ENCODE measurements at places on chromosomes 2 and 18. TPM values are rescaled to one million over a fixed set of nuclear protein-coding genes. Genes with fewer than 3 reads are reported as not detected.
A peak's percentile ranks its signal among the peaks of the same experiment; 100 is the strongest.

- H3K36me3 ChIP-seq = no peaks in the 10 kb centered on the region
- H3K4me1 ChIP-seq = no peaks in the 10 kb centered on the region
- no peaks in the 10 kb centered on the region for H3K27me3 ChIP-seq
- no peak overlapping the region for H3K4me3 ChIP-seq
Observed at GRCh38 chr2:51960281-51960680, 928.3 kb upstream of the NRXN1 start.

DNA sequence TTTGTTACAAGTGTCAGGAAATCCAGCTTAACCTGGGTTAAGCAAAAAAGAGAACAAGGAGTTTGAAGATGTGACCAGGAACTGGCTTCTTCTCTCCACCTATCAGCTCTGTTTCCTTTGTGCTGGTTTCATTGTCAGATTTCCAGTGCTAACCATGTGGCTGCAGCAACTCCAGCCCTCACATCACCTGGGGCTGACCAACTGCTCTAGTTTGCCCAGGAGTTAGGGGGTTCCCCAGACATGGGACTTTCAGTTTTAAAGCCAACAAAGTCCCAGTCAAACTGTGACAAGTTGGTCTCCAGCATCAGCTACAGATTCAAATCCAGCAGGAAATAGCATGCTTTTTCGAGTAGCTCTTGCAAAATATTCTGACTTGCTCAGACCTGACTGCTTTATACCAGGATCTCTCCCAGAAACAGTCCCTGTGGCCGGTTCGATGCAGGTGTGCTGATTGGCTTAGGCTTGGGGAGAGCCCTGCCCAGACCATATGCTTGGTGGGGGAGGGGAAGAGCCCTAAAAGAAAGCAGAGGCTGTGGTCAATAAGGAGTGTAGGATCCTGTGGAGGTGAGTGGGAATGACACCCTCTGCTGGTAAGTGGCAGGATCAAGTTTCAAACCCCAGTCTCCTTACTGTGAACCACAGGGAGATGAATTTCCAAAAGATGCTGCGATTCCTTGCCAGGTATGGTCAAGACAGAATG lies 49.5 kb downstream of the KCNE4 start:
- H3K36me3 ChIP-seq = no peaks in the 10 kb centered on the region
- H3K4me1 ChIP-seq = no peaks in the 10 kb centered on the region
- H3K4me3 ChIP-seq = no peak overlapping the region
- no peak overlapping the region for H3K27ac ChIP-seq
- DNase-seq = no peak

DNA sequence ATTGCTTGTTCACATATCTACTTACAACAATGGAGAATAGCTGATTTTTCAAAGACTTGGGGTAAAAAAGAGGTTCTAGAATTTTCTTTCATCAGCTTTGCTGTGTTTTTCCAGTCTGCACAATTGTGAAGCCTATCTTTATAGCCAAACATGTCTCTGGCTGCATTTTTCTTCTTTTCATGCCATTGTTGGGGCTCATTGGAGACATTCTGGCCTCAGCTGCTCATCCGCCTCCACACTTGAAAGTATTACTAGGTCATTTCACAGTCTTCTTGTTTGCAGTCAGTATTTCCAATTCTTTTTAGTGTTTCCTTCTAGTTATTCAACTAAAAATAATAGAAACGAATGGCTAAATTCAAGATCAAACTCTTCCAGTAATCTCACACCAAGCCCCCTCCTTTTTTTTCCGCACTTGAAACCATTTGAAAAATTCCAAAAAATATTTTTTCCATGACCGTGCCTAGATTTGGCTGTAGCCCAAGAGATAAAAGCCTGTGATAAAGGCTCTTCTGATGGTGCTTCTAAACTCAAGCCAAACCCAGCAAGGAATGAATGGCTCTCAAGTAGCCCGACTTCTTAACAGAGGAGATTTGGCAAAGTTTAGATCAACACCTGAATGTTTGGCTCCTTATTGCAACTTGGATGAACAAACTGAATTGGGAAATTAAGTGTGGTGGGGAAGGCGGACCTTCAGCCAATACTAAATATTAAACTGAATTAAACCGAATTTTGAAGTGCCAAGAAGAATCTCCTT lies 103.4 kb downstream of the NRP2 start:
- no peaks in the 10 kb centered on the region for H3K27me3 ChIP-seq
- H3K4me1 ChIP-seq = peaks cover 23% of the 10 kb centered on the region
- DNase-seq = no peak
- H3K4me3 ChIP-seq = no peak overlapping the region
- no peaks in the 10 kb centered on the region for H3K36me3 ChIP-seq

DNA sequence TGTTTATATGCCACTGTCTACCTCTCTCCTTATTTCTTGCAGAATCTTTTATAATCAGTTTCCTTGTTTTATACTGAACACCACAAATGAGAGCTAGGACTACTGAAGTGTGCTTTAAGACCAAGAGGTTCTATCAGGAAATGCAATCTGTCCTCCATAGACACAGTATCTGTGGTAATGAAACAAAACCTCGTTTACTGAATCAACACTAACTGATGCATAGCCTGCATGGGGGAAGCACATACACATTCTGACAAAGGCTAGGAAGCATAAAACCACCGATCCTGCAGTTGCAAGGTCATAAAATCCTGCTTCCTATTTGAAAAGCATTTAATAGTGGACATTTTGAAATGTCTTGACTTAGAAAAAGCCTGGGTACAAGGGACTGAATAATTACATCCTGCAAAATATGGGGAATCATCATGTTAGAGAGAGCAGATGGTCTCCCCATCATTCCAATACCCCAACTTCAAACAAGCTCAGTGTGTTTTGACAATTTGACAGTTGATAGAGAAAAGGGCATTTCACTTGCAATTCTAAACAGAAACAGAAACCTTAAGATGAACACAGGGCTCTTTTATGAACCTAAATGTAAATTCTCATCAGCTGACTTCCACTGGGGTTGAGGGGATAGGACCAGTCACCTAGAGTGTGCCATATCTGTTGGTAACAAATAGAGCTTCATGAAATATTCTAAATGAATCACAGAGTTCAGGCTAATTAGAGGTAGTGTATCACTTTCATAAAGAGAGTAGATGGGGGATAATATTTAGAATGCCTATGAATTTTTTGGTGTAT lies 1845.6 kb upstream of the PIK3C3 start:
- H3K4me3 ChIP-seq = no peak overlapping the region
- no peaks in the 10 kb centered on the region for H3K27me3 ChIP-seq
- DNase-seq = no peak
- no peaks in the 10 kb centered on the region for H3K36me3 ChIP-seq
- no peak overlapping the region for H3K27ac ChIP-seq

- H3K4me1 ChIP-seq = peaks cover 39% of the 10 kb centered on the region
- peak; percentile 54 for DNase-seq
- no peaks in the 10 kb centered on the region for H3K27me3 ChIP-seq
- H3K27ac ChIP-seq = no peak overlapping the region
Observed at GRCh38 chr2:231397011-231397927, 1.8 kb downstream of the B3GNT7 start.

DNA sequence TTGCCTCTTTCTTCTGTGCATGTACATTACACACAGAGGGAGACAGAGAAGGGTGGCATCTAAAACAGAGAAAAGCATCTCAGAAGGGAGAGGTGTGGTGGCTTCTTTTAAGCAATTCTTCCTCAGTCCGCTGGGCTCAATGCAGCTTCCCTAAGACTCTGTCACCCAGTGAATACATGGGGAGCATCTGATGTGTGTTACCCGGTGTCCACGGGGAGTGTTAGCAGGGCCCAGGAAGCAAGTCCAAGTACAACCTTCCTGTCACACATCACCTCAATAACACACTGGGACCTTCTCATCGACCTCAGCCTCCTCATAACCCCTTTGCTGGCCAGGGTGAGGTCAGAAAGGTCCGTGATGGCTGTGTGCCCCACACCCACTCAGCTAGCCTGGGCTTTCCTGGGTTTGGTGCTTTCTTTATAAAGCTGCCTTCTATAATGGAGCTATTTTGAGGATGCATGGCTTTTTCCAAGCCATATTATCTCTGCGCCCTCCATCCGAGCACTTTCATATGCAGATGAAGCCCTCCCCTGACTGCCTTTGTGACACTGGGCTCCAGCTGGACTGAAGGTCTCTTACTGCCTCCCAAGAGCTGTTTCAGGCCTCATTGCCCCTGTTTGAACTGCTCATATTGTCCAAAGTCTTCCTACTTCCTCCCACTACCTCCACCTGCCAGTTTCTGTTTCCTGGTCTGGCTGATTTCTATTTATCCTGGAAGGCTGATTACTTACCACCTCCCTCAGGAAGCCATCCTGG lies 21.4 kb downstream of the TNFRSF11A start:
- no peaks in the 10 kb centered on the region for H3K4me1 ChIP-seq
- H3K27ac ChIP-seq = no peak overlapping the region
- H3K27me3 ChIP-seq = no peaks in the 10 kb centered on the region
- DNase-seq = no peak

GRCh38 chr2:163556511-163556910 lies 179.3 kb downstream of the FIGN start:
- no peaks in the 10 kb centered on the region for H3K27me3 ChIP-seq
- DNase-seq = no peak
- no peaks in the 10 kb centered on the region for H3K36me3 ChIP-seq
- no peak overlapping the region for H3K4me3 ChIP-seq
- H3K4me1 ChIP-seq = peaks cover 6% of the 10 kb centered on the region
- H3K27ac ChIP-seq = no peak overlapping the region

DNA sequence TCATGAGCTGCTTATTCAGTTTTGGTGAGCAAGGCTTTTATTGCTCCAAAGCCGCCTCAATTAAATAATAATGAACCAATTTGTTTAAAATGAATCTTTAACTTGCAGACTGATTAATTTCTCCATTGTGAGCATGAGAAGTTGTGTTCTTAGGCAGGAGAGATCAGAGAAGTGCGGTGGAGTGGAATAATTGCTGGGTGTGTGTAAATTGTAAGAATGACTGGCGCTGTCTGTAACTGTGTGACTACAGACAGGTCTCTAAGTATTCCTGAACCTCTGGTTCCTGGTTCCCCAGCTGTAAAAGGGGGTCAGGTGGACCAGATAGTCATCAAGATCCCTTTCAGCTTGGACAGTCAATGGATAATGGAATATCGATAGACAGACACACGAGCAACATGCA lies 98.0 kb upstream of the EFEMP1 start:
- no peaks in the 10 kb centered on the region for H3K36me3 ChIP-seq
- H3K4me3 ChIP-seq = no peak overlapping the region
- H3K27me3 ChIP-seq = no peaks in the 10 kb centered on the region
- DNase-seq = no peak
- no peaks in the 10 kb centered on the region for H3K4me1 ChIP-seq
- H3K27ac ChIP-seq = no peak overlapping the region

DNA sequence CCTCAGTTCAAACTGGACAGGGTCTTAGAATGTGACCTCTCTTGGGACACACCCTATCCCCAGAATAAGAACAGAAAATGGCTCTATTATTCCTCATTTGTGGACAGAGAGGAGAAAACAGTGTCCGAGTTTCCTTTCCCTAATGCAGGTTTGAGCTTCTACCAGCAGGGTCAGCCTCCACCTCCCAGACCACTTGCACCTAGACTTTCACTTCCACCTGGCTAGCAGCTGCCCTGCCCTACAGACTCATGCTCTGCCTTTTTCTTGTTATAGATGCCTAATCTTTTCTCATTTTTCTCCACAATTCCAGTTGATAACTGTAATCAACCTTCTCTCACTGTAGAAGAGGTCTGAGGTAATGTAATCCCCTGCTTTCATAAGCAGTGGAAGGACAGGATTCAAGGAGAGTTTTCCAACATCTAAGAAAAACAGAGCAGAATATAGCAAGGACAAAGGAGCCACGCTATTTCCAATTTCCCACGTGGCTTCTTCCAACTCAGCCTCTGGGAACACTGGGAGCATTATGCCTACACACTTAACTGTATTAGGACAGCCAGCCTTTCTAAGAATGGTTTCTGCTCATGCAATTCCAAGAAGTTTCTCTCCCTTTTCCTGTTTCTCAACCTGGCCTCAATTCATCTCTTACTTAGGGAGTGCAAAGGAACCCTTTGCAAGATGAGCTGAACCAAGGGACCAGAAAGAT lies 239.8 kb downstream of the BCL11A start:
- no peak overlapping the region for H3K4me3 ChIP-seq
- no peak overlapping the region for H3K27ac ChIP-seq
- peaks cover 7% of the 10 kb centered on the region for H3K4me1 ChIP-seq
- DNase-seq = no peak
- no peaks in the 10 kb centered on the region for H3K36me3 ChIP-seq

- no peak for DNase-seq
- no peak overlapping the region for H3K27ac ChIP-seq
- H3K36me3 ChIP-seq = no peaks in the 10 kb centered on the region
- H3K4me1 ChIP-seq = no peaks in the 10 kb centered on the region
- no peaks in the 10 kb centered on the region for H3K27me3 ChIP-seq
Observed at GRCh38 chr2:33225350-33225749, 251.1 kb upstream of the RASGRP3 start.

DNA sequence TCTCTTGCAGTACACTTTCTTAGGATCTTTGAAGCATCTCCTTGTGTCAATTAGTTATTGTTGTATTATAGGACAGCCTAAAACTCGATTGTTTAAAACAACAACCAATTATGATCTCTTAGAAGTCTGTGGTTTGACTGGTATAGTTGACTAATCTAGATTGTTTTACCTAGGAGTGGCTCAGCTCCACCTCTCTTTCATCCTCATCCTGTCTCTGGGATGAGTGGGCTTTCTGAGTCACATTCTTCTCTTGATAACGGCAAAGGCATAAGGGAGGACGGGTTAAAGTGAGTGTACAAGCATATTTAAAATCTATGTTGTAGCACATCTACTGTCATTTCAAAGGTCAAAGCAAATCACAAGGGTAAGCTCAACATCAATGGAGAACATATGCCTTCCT lies 102.3 kb upstream of the GULP1 start:
- H3K27ac ChIP-seq = no peak overlapping the region
- no peak for DNase-seq
- H3K27me3 ChIP-seq = no peaks in the 10 kb centered on the region
- no peaks in the 10 kb centered on the region for H3K4me1 ChIP-seq

GRCh38 chr2:65292461-65293011 lies 64.9 kb downstream of the ACTR2 start:
- H3K4me1 ChIP-seq = no peaks in the 10 kb centered on the region
- H3K27me3 ChIP-seq = no peaks in the 10 kb centered on the region
- H3K4me3 ChIP-seq = no peak overlapping the region
- H3K27ac ChIP-seq = no peak overlapping the region
- no peak for DNase-seq

GRCh38 chr2:200125444-200126284 lies 170.3 kb downstream of the MAIP1 start:
- no peaks in the 10 kb centered on the region for H3K27me3 ChIP-seq
- no peaks in the 10 kb centered on the region for H3K36me3 ChIP-seq
- no peak for DNase-seq
- no peaks in the 10 kb centered on the region for H3K4me1 ChIP-seq

MAP2 gene
- total RNA-seq = 5.8 TPM

AP1S3 gene
- total RNA-seq = 0.24 TPM

NGEF gene
- 39.7 TPM for total RNA-seq

GPR35 gene
- 0.32 TPM for total RNA-seq

HOXD13 gene
- total RNA-seq = not detected

SIX3 gene
- not detected for total RNA-seq

PFN4 gene
- total RNA-seq = not detected

CNNM4 gene
- total RNA-seq = 4.4 TPM

MC5R gene
- 0.18 TPM for total RNA-seq

CRYBA2 gene
- not detected for total RNA-seq
